ENCODE measurements at places on chromosomes 4 and X.

GRCh38 chrX:2664502-2664901 is 26.6 kb upstream of the CD99 start:
- no peak for DNase-seq

DNA sequence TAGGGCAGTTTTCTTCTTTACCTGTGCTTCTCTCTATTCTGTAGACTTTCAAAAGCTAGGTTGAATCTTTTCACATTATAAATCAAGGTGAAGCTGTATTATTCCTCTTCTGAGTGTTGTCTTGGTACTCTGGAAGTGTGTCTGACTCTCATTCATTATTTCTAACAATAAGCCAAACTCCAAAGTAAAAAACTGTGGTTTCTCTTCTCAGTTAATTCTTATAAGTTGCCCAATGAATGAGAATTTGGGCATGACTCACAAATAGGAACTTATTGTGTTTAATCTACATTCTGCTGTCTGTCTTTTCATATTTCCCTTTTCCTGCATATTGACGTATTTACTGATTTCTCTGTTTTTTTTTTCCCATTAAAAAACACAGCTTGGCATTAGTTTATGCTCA is 714.5 kb downstream of the CCSER1 start:
- DNase-seq, result no peak

DNA sequence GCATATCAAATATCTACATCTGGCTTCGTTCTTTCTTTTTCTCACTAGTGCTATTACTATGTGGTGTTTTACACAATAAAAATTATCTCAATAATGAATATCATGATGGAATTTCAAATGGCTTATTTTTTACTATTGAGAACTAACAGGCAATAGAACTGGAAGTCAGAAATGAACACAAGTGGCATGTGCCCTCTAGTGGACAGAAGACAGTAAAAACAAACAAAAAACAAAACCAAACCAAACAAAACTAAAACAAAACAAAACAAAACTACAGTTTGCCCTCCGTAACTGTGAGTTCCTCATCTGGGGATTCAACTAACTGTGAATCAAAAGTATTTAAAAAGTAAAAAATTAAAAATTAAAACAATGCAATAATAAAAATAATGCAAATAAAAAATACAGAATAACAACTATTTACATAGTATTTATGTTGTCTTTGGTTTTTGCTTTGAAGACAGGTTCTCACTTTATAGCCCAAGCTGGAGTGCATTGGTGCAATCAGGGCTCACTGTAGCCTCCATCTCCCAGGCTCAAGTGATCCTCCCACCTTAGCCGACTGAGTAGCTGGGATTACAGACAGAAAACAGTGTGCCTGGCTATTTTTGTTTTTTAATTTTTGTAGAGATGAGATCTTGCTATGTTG is 195.6 kb upstream of the TACR3 start:
- DNase-seq, result peak; percentile 22

DNA sequence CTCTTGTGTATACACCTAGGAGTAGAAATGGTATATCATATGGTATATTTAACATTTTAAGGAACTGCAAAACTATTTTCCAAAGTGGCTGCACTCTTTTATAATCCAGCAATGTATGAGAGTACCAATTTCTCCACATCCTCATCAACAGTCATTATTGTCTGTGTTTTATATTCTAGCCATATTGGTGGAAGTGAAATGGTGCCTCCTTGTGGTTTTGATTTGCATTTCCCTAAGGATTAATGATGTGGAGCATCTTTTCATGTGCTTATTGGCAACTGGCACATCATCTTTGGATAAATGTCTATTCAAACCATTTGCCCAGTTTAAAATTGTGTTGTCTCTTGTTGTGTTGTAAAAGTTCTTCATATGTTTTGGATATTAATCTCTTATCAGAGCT is 9.6 kb downstream of the BMP15 start:
- DNase-seq, result no peak

GRCh38 chrX:112830540-112830939 is 10.1 kb downstream of the AMOT start:
- DNase-seq, result no peak
